Non-pigmented ciliary epithelial cell (primary cell): ENCODE measurements at places on chromosomes 1 and 21.
A peak's percentile ranks its signal among the peaks of the same experiment; 100 is the strongest.

DNA sequence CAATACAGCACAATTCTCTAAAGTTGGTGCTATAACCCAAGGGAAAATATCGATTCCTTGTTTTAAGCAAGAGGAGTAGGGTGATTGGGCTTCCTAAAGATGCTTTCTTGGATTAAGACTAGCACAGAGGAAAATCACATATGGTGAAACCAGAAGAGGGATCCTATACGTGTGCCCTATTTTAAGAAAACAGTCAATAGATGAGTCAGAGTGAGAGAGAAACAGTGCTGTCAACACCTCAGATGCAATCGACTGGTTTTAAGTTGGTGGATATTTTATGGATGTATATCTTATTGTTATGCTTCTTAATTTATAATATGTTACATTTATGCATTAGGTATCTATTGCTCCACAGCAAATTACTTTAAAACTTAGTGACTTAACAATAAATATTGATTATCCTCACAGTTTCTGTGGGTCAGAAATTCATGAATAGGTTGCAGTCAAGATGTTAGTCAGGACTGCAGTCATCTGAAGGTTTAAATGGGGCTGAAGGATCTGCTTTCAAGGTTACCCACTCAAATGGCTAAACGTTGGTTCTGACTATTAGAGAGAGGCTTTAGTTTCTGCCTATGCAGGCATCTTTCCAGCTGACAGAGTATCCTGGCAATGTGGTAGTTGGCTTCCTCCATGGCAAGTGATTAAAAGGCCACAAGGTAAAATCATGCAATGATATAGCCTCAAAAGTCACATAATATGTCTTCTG, 61.6 kb upstream of the DEPDC1 start:
- DNase-seq = no peak

GRCh38 chr1:116904791-116905320, 4.9 kb upstream of the PTGFRN start:
- DNase-seq = no peak

DNA sequence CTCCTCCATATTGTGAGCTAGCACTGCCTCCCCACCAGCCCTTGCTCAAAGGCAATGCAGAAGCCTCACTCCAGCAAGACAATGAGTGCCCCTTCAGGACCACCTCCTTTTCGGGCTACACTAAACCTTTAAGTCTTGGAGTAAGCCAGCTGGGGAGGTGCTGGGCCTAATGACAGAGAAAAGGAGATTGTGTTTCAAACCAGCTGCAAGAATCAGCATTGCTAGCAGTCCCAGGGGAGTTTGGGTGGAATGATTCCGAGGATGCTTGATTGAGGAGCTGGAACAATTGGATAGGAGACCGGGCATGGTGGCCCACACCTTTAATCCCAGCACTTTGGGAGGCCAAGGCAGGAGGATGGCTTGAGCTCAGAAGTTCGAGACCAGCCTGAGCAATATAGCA, 54.1 kb upstream of the GPR37L1 start:
- DNase-seq = no peak

- no peak for DNase-seq
Measured at GRCh38 chr1:208219659-208220282, 24.4 kb downstream of the PLXNA2 start.

GRCh38 chr1:232877365-232878028, 72.3 kb downstream of the MAP10 start:
- DNase-seq = no peak

GRCh38 chr21:44987886-44988606, 48.2 kb downstream of the SLX9 start:
- no peak for DNase-seq

DNA sequence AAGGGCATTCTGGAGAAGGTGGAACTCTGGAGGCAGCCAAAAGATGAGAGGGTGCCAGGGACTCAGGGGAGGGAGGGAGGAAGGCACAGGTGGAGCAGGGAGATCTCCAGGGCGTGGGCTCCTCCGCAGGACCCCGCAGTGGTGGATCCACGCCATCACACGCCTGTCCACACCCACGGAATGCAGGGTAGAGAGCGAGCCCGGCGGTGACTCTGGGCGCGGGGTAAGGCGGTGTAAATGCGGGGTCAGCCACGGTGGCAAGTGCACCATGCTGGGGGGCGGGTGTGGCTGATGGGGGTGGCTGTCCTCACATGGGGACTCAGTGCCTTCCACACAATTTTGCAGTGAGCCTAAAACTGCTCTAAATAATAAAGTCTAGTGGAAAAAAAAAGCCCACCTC, 105.1 kb upstream of the TTC34 start:
- DNase-seq = no peak

- DNase-seq = no peak
Measured at GRCh38 chr1:191831572-191831971, 326.7 kb upstream of the RGS18 start.

DNA sequence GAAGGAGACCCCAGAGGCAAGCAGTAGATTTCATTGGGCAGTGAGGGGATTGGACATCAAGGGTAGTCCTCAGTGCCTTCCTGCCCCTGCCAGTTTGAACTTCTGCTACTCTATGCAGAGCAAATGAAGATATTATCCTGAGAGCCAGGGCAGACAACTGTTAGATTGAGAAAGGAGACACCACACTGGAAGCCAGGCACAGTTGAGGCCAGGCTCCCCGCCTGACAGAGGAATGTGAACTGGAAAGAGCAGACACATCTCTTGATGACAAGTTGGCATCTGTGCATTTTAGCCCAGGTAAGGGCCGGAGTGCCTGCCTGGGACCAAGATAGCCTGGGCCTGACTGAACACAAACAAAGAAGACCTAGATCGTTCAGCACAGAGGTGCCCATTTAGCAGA, 16.0 kb downstream of the SH3BGR start:
- DNase-seq = no peak

DNA sequence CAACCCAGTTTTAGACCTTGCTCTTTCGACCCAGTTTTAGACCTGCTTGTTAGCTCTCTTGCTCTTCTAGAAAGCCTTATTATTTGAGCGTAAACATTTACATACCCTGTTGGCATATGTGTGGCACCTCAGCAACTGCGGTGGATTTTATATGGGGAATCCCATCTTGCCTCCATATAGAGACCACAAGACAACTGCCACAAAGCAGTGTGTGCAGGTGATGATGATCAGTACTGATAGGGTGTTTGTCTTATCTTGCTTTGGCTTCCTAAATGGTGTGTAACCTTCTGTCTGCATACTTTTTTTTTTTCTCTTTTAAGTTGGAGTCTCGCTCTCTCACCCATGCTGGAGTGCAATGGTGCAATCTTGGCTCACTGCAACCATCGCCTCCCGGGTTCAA, 1270.8 kb downstream of the MRPL39 start:
- DNase-seq = no peak

DNA sequence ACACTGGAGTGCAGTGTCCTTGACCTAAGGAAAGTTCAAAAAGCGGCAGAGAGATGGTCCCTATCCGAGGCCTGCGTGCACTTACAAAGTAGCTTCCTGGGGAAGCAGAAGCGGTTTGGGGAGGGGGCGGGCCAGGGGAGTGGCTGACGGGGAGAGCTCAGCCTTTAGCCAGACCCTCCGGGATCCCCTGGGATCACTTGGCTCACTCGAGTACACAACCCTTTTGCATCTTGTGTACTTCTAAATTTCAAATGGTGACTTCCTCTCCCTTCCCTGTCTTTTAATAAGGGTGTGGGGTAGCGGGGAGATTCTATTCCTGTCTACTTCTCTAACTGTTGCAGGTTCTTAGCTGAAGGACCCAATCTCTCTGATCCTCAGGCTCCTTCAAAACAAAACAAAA, 18.1 kb upstream of the SNX27 start:
- DNase-seq = no peak

GRCh38 chr1:243596431-243597062, 253.5 kb downstream of the AKT3 start:
- DNase-seq = peak; percentile 95

- DNase-seq = no peak
Measured at GRCh38 chr21:34093083-34093482, 19.7 kb downstream of the MRPS6 start.

DNA sequence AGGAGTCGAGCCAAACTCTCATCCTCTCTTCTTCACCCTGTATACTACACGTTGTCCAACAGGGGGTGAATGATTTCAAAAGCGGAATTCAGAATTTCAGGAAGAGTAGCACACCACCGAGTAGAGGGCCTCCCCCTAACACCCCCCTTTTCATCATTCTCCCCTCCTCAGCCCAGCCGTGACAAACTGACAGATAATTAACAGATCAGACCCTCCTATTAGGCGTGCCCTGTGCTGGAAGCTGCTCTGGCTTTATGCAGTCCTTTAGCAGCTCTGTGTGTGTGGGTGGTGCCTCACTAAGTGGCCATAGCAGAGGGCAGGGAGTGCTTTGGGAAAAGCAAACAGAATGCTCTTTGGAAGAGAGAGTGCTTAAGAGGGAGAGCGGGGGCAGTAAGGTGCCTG, 44.3 kb downstream of the PEX14 start:
- DNase-seq = no peak

DNA sequence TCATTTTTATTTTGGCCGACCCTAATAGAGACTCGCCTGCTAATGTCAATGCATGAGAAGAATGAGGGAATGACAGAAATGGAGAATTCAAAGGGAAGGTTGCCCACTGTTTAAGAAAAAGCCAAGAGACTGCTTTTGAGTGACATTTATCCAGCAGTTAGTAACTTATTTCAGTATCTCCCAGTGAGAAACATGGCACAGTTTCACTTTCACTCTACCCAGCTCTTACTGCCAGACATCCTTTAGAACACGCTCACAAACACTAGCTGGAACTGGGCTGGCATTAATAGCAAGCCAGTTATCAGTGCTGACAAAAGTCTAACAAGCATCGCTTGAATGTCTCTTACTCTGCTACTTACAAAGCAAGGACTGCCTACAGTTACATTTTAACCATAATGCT, 8.5 kb downstream of the GGPS1 start:
- DNase-seq = no peak

- no peak for DNase-seq
Measured at GRCh38 chr21:33858667-33859372, 56.8 kb downstream of the ATP5PO start.

DNA sequence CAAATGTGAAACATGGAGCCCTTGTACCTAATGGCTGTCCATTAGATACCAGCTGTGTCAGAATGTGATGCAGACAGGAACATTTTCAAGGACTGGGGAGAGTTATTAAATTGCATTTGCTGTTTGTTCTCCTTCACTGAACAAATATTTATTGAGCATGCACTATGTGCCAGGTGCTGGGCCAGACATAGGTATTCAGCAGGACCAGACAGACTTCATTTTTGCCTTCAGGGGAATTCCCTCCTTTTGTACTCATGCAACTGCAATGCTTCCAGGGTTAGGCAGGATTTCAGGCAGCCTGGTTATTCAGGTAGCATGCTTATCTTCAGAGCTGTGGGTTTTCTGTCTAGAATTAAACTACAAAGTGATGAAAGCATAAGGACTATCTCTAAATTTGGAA, 64.2 kb upstream of the SMYD2 start:
- DNase-seq = no peak

DNA sequence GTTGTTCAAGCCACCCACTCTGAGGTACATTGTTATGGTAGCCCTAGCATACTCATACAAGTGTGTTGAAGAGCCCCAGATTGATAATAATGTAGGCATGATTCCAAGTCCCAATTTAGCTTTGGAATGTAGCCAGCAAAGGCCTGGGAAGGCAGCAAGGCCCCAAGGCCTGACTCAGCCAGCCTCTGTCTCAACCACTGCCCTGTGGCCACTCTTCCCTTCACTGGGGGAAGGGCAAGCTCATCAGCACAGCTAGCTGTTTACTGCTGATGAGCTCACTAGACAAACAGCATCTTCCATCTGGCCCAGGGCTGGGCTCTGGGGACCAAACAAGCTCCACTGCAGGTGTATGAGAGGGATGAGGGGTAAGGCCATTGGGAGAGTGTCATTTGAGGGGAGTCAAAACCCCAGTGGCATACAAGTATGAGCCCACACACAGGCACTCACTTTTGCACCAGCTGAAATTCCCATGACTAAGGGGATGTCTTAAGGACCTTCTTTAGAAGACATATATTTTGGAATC, 2.2 kb upstream of the IRF6 start:
- peak; percentile 96 for DNase-seq

- DNase-seq = no peak
Measured at GRCh38 chr1:14767075-14767474, 168.6 kb downstream of the KAZN start.
